ENCODE measurements at places on chromosomes 11 and 22.

DNA sequence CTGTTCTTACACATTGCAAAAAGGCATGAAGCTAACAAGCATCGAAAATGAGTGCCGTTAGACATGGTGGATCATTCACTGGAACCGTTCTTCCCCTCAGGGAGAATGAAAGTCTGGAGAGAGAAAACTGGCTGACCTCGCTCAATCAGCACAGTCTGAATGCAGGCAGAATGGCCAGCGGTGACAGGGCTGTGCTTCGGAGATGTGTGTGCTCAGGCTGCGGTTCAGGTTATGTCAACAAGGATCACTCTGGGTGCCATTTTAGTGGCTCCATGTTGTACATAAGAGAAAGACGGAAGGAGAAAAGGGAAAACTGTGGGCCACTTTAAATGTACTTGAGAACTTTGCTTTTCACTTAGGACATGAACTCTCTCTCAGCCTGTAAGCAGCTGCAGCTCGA lies 749.8 kb upstream of the ARHGAP42 start:
- no peak for DNase-seq

GRCh38 chr11:44596525-44597276 lies 31.2 kb downstream of the CD82 start:
- no peak for DNase-seq

GRCh38 chr11:20090654-20091374 lies 69.5 kb downstream of the DBX1 start:
- no peak for DNase-seq

DNA sequence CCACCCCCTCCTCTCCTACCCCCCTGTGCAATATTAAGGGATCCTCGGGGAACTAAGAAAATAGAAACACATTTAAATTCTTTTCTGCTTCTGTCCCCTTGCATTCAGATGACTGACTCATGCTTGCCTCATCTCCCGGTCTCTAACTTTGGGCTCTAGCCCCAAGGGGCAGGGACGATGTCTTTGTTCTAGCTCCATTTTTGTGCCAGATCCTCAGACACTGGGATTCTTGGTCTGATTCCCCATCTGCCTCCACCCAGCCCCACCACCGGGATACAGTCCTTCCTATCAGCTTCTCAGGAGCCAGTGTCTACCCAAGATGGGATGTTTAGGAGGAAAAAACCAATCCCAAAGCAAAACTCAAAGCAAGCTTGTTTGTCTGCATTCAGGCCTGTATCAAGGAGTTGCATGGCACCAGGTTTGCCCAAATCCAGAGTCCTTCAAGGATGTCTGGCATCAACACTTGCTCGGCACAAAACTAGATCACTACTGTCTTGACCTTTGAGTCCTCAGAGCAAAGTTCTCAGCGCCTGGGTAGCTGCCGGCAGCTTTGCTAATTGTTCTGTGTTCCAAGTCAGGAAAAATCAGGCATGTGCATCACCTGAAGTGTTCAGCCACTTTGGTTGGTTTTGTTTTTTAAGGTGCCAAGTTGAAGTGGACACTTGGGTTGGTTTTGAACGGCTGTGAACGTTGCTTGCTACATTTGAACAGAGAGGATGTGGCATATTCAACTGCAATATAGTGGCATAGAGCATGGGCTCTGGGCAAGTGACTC lies 212.8 kb downstream of the DSCAML1 start:
- no peak for DNase-seq

DNA sequence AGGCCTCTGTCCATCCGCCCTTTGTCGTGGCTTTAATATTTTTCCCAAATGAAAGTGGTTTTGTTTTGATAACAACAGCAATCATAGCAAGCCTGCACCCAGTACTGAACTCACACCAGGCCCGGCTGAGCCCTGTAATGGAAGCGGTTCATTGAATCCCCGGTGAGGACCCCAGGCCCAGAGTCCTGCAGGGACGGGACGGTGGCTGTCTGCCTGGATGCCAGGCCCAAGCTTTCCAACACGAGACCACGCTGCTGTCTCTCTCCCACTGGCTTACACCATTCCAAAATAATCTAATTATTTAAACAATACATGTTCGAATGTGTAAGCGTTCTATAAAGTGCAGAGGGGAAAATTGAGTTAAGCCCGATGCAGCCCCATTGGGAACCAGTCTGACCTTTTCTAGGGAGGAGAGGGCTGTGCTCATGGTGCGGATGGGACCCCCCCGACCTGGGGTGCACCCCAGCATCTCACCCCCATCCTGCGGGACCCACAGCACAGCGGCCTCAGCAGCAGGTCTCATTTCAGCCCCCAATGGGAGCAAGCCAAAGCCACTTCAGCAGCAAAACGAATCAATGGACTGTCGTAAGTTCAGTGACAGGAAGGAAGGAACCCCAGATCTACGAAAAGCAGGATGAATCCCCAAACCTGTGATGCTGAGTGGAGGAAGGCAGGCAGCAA lies 1046.9 kb downstream of the BRD1 start:
- DNase-seq, result no peak

All from hematopoietic multipotent progenitor cell treated with erythropoietin and hydrocortisone succinate and interleukin-3 and kit ligand, for 8 days (in vitro differentiated cells).